ENCODE measurements at places on chromosomes 7 and 10.

GRCh38 chr7:44080118-44080517 lies 2.2 kb downstream of the POLM start:
- no peak for DNase-seq

DNA sequence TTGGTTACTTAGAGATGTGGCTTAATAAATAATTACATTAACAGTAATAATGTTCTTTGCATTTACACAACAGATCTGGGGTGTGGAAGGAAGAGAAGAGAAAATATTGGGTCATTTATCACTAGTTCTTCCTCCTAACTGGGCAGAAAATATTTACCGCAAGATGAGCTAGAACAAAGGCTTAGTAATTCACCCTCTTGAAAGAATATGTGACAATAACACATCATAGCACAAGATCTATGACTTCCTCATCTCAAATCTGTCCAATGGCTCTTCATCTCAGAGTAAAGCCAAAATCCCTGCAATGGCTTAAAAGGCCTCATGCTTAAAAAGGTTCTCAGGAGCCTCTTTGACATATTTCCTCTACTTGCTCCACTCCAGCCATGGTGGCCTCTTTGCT lies 178.6 kb downstream of the ZNF438 start:
- no peak for DNase-seq

- DNase-seq: no peak
Measured at GRCh38 chr7:16945372-16945771, 63.6 kb upstream of the AGR3 start.

DNA sequence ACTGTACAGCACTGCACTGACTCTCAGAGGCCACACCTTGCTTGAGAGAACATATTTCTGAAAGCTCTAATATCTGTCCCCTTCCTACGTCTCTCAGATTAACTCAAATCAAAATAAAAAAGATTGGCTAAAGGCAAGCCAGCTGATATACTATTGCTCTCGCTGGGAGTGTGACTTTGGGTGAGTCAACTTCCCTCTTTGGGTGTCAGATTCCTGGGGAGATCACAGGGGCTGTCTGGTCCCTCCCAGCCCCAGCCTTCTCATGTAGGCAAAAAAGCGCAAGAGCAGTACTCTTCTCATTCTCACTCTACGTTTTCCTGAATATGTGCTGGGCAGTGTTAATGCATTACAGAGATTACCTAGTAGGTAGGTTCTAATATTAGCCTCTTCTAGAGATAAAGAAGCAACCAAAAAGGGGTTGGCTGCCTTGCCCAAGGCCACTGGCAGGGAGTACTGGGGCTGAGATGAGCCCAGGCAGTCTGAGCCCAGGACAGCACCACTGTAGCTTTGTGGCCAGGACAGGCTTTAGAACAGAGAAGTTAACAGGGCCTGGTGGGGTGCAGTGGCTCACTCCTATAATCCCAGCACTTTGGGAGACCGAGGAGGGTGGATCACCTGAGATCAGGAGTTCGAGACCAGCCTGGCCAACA lies 9.1 kb upstream of the DENND2A start:
- no peak for DNase-seq

All from activated CD8-positive, alpha-beta memory T cell treated with anti-CD3 and anti-CD28 coated beads for 1 hour (primary cell).